ENCODE measurements at places on chromosomes 2 and 18. TPM values are rescaled to one million over a fixed set of nuclear protein-coding genes. Genes with fewer than 3 reads are reported as not detected.

The OBSL1 gene
- 18.3 TPM for total RNA-seq

The LOXL3 gene
- 4.1 TPM for total RNA-seq

The SERPINB12 gene
- not detected for total RNA-seq

The IL1RL2 gene
- not detected for total RNA-seq

The ABCG8 gene
- total RNA-seq, result 0.41 TPM

- DNase-seq, result no peak
- no peak overlapping the region for H3K27ac ChIP-seq
- no peaks in the 10 kb centered on the region for H3K36me3 ChIP-seq
- peaks cover 3% of the 10 kb centered on the region for H3K4me1 ChIP-seq
Measured at GRCh38 chr2:24832521-24832920, 39.3 kb downstream of the CENPO start.

DNA sequence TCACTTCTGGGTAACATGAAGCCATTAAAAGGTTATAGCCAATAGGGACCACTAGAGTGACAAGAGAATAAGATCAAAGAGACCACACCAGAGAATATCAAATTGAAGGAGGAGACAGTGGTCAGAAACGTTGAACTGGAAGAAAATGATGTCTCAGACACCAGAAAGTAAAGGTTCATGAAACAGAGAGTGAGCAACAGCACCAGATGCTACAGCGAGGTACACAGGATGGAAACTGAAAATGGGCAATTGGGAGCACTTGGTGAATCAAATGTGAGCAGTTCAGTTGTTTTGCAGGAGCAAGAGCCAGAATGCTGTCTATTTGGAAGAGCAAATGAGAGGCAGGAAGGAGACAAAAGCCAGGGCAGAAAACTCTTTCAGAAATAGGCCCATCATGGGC is 162.6 kb downstream of the SS18 start:
- H3K36me3 ChIP-seq, result no peaks in the 10 kb centered on the region
- no peak overlapping the region for H3K4me3 ChIP-seq
- no peak overlapping the region for H3K27ac ChIP-seq
- no peaks in the 10 kb centered on the region for H3K27me3 ChIP-seq
- DNase-seq, result no peak

DNA sequence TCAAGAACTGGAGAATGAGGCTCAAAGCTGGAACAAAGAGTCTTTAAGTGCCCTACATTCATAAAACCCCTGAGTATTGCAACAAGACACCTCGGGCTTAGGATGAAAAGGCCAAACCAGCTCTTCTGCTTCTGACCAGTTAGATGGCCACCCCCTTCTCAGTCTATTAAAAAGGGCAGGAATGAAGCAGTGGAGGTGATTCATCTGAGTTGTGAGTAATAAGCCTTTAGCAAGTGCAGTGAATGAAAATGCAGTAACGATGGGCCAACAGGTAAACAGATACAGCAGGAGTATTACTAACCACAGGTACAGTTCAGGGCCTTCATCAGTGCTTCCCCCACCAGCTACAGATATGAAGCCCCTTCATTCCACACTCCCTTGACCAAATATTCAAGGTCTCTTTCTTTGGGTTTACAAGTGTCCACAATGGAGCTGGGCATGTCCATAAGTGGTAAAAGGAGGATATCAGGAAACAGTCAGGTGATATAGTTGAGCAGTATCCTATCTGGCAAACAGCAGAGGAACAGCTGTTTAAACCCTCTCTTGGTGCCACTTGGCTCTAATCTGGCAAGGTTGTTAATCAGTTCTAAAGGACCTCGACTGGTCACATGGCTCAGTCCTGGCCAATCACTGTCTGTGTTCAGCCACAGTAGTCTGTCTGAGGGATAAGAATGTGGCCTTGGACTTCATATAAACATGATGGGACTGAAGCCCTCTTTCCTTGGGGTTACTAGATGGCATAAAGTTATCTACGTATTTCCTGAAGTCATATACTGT is 17.8 kb downstream of the SERPINB13 start:
- H3K27ac ChIP-seq, result no peak overlapping the region
- no peaks in the 10 kb centered on the region for H3K36me3 ChIP-seq
- H3K4me3 ChIP-seq, result no peak overlapping the region
- no peak for DNase-seq
- H3K4me1 ChIP-seq, result no peaks in the 10 kb centered on the region
- H3K27me3 ChIP-seq, result no peaks in the 10 kb centered on the region

DNA sequence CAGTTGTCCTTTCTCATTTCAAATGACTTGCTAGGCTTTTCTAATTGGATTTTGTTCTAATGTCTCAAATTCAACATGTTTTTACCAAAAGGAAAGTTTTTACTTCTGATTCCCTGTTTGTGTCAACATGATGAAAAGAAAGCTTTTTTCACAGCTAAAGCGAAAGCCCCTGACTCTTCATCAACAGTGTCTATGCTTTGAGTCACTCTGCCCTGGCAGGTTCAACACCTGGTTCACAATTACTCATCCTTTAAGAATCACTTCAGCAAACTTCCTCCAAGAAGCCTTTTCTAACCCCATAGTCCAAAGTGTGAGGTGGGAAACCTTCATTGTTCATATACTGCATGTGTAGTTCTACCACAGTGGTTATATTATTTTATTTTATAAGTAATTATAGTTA is 7.6 kb upstream of the DSG2 start:
- H3K4me3 ChIP-seq, result no peak overlapping the region
- H3K36me3 ChIP-seq, result no peaks in the 10 kb centered on the region
- H3K4me1 ChIP-seq, result peaks cover 33% of the 10 kb centered on the region
- peak overlapping the region; percentile 61 for H3K27ac ChIP-seq

DNA sequence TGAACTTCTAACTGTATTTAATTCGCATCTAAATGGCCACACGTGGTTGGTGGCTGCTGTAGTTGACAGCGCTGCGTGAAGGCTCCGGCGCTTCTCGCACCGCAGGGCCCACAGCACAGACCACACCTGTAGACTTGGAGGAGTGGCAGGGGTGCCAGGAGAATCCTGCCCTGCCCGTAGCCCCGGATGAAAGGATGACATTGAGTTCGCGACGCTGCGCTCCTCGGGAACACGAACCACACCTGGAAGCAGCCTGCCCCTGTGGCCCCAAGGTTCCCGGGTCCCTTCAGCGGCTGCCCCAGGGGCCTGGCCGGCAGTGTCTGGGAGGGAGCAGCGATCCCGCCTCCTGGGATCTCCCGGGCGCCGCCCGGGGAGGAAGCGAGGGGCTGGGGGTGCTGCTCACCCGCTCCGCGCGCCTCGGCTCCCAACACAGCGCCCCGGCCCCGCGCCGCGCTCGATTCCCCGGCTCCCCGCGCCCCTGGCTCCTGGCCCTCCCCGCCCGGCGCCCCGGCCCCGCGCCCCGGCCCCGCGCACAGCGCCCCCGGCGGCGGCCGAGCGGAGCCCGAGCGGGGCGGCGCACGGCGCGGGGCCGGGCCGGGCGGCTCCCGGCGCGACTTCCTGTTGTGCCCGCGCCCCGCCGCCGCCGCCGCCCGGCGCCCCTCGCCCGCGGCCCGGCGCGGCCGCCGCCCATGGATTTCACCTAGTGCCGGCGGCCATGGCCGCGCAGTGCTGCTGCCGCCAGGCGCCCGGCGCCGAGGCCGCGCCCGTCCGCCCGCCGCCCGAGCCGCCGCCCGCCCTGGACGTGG is at the start of gene RNPEPL1:
Gene RNPEPL1, plus strand, starts transcription at position 613 of the 806 bp plus-strand sequence. Its CDS starts 103 bp downstream, at position 716.
- H3K4me3 ChIP-seq, result peak within 1 kb of the TSS; percentile 82
- peak within 1 kb of the TSS; percentile 96 for H3K27ac ChIP-seq
- H3K36me3 ChIP-seq, result no peaks in the 10 kb centered on the region
- no peaks in the 10 kb centered on the region for H3K27me3 ChIP-seq

GRCh38 chr2:9095690-9096089 is 92.2 kb upstream of the MBOAT2 start:
- H3K4me3 ChIP-seq, result peak overlapping the region; percentile 28
- peaks cover 8% of the 10 kb centered on the region for H3K4me1 ChIP-seq
- no peaks in the 10 kb centered on the region for H3K27me3 ChIP-seq
- H3K36me3 ChIP-seq, result no peaks in the 10 kb centered on the region
- H3K27ac ChIP-seq, result peak overlapping the region; percentile 18
- DNase-seq, result peak; percentile 60

- H3K4me3 ChIP-seq, result no peak overlapping the region
- H3K4me1 ChIP-seq, result no peaks in the 10 kb centered on the region
- no peak overlapping the region for H3K27ac ChIP-seq
- no peak for DNase-seq
Measured at GRCh38 chr2:101501443-101501842, 26.5 kb upstream of the RFX8 start.

GRCh38 chr18:41121116-41121826 is 833.8 kb upstream of the PIK3C3 start:
- no peaks in the 10 kb centered on the region for H3K36me3 ChIP-seq
- no peak overlapping the region for H3K27ac ChIP-seq
- H3K27me3 ChIP-seq, result no peaks in the 10 kb centered on the region
- H3K4me3 ChIP-seq, result no peak overlapping the region
- no peak for DNase-seq
- no peaks in the 10 kb centered on the region for H3K4me1 ChIP-seq

- H3K27me3 ChIP-seq, result no peaks in the 10 kb centered on the region
- no peak overlapping the region for H3K27ac ChIP-seq
- no peaks in the 10 kb centered on the region for H3K4me1 ChIP-seq
- no peak for DNase-seq
- no peak overlapping the region for H3K4me3 ChIP-seq
Measured at GRCh38 chr2:129296806-129297205, 682.7 kb upstream of the RAB6C start.
